ENCODE measurements at places on chromosomes 11 and 22.

GRCh38 chr22:22446517-22446916 is 62.0 kb downstream of the ZNF280B start:
- DNase-seq: no peak

GRCh38 chr11:111403051-111403726 is 24.1 kb upstream of the POU2AF1 start:
- DNase-seq: no peak

GRCh38 chr11:130449310-130449990 is 1.0 kb downstream of the ADAMTS15 start:
- DNase-seq: no peak

DNA sequence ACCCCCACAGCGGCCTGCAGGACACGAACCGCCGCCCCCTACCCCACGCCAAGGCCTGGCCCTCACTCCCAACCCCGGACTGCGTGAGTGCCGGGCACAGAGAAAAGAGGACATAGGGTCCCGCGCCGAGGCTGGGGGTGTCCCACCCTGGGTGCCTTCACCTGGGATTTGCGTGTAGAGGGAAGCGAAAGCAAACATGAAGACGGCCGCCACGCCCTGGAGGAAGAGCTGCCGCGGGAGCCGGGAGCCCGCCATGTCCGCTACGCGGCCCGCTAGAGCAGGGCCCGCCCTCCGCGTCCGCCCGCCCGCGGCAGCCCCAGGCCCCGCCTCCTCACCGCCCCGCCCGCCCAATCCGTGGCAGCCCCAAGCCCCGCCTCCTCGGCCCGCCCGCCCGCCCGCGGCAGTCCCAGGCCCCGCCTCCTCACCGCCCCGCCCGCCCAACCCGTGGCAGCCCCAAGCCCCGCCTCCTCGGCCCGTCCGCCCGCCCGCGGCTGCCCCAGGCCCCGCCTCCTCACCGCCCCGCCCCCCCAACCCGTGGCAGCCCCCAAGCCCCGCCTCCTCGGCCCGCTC is at the start of gene LMF2:
LMF2 (minus strand) TSS at position 282 of the 570 bp plus-strand sequence; CDS start at position 255, 27 bp downstream.
- peak; percentile 66 for DNase-seq

DNA sequence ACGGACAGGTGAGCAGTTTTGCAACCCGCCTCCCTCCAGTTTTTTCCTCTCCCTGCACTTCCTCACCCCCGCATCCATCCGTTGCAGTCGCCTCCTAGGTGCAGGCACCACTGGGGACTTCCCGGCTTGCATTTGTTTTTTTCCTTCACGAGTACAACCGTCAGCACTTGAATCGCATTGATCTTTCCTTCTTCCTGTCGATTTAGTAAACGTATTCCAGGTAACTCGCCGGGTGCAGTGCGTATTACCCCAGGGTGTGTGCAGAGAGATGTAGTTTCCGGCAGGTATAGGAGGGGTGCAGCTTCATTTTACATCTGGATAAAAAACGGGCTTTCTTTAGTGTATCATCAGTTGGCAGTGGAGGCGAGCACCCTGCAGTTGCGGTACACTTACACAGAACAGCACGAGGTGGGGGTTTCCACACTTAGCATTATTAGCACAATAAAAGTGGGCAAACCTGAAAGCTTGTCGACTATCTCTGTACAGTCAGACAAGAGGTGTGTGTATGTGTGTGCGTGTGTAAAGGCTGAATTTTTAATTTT is at the start of gene SORL1-AS1:
SORL1-AS1 (minus strand) TSS at position 359 of the 542 bp plus-strand sequence.
- DNase-seq: no peak

DNA sequence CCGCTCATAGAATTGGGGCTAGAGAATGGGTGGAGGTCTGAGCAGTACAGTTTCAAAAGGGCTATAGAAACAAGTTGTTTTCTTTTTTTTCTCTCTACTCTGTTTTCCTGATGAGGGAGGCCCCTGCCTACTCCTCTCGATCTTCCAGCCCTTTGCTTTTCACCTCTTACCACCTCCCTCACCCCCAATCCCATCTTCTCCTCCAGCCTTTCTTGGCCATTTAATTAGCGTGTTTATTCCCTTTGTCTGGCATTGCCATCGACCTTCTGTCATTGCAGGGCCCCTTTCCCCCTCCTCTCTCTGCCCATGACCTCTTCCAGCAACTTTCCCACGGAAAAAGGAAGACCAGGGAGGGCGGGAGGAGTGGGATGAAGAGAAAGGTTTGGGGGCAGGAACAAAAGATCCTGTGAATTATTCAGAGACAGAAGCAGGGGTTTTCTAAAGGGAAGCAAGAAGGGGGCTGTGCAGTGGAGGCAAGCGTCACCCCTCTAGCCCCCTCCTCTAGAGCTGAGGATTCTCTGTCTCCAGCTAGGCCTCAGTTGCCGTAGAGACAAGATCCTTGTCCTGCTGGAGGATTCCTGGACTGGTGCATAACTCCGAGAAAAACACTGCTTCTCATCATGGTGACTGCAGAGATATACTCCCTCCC is 12.9 kb downstream of the DTX4 start:
- DNase-seq: no peak

GRCh38 chr22:46754110-46754799 is 8.2 kb upstream of the TBC1D22A start:
- peak; percentile 79 for DNase-seq

- DNase-seq: peak; percentile 53
These were observed 38.7 kb downstream of the EIF3F start for GRCh38 chr11:8025816-8026215.

DNA sequence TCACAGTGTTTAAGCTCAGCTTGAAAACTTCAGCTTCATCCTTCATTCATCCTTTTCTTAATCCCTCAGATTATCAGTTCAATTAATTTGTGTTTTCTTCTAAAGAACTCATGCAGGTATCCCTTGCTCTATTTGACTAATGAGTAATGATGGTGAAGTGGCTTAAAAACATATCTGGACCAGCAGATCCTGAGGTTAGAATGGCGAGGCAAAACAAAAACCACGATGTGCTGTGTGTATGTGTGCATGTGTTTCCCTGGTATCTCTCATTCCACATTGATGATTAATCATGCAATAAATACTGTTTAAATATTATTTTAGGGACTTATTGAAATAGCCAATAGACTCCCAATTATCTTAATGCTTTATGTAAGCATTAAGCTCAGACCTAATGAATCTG is 437.0 kb downstream of the DYNC2H1 start:
- DNase-seq: no peak

- peak; percentile 33 for DNase-seq
These were observed 564 bp downstream of the THAP12 start for GRCh38 chr11:76380159-76380976.

DNA sequence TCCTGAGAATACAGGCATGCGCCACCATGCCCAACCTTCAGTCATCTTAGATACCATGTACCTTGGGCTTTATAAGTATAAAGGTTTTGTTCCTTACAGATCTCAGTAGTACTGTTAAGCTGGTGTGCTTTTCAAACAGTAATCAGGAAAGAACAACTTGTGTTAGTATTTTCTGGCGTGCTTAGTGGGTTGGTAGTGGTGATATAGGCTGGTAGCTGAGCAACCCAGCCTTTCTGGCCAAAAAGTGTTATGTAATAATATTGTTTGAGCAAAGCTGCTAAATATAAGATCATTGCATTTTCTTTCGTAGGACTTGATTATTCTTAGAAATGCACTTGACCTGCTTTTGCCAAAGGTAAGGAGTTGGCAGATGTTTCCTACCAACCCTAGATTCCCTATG is 6.5 kb downstream of the ADSL start:
- DNase-seq: no peak

GRCh38 chr22:30905696-30906341 is 62.8 kb downstream of the MORC2 start:
- DNase-seq: no peak

DNA sequence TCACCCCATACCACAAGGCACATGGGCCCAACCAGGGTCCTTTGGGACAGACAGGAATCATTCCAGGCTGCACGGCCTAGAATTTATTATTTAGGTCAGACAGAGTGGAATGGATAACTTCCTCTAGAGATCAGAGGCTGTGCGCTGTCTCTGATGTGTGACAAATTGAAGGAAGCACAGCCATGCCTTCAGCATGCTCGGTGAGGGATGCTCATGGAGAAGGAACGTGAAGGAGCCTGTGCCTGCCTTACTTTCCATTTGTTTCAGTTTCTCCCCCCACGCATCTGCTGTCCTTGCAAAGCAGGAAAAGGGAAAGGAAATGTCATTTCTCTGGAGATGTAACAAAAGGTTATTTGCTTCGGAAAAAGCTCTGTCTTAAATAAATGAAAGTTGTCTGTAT is 644.1 kb downstream of the OPCML start:
- DNase-seq: no peak

DNA sequence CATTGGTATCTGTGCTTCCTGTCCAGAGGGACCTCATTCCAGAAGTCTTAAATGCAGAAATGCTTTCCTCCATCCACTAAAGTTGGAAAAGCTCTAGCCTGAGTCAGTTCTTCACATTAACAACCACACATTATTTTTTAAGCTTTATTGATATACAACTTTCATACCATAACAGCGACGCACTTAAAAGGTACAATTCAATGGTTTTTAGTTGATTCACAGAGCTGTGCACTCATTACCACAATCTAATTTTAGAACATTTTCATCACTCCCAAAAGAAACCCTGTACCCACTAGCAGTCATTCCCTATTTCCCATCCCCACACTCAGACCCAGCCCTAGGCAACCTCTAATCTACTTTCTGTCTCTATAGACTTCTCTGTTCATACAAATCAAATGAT is 27.6 kb downstream of the GALNT18 start:
- no peak for DNase-seq

All from H54 (cell line).